Activated T-cell treated with anti-CD3 and anti-CD28 coated beads, Interleukin-2, amount 50 U/mL, for 72 hours (primary cell): ENCODE measurements at places on chromosomes 2 and 18. TPM values are rescaled to one million over a fixed set of nuclear protein-coding genes. Genes with fewer than 3 reads are reported as not detected.

- DNase-seq, result no peak
Measured at GRCh38 chr2:67783026-67783425, 279.8 kb downstream of the C1D start.

DNA sequence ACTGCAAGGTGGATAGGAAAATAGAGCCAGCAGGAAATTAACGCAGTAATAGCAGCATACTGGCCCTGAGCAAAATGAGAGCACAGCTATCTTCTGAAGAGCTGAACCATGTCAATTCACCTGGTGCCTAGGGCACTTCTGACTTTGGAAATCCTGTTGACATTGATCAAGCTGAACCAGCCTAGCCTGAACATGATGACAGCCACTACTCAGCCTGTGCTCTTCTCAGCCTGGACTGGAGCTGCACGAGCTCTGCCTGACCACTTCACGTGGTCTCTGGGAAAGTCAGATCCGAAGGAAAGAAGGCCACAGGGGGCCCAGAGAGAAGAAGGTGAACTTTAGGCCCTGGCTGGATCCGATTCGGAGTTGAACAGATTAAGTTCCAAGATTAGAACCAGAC is 421.9 kb downstream of the LPIN1 start:
- no peak for DNase-seq

GRCh38 chr2:154161286-154161685 is 289.6 kb downstream of the GALNT13 start:
- DNase-seq, result no peak

DNA sequence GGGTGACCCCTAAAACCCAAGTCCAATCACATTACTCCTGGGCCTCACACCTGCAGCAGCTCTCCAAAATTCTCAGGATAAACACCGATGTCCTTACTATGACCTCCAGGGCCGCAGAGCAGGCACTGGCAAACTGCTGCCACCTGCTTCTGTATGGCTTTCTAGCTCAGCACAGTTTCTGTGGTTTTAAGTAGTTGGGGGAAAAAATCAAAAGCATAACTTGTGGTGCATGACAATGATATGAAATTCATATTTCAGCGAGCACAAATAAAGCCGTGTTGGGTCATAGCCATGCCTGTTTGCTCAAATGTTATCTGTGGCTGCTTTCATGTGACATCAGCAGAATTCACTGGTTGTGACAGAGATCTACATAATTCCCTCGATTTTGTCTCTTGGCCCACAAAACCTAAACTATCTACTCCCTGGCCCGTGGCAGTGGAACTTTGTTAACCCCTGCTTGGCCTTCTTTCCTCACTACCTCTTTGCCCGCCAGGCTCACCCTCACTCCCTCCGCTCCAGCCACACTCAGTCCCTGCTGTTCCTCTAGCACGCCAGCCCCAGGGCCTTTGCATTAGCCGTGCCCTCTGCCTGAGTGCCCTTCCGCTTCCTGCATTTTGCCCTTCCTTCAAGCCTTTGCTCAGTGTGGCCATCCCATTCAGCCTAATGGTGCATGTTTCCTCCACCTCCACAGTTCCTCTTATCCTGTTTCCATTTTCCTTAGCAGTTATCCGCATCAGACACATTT is 108.3 kb downstream of the AGAP1 start:
- no peak for DNase-seq

DNA sequence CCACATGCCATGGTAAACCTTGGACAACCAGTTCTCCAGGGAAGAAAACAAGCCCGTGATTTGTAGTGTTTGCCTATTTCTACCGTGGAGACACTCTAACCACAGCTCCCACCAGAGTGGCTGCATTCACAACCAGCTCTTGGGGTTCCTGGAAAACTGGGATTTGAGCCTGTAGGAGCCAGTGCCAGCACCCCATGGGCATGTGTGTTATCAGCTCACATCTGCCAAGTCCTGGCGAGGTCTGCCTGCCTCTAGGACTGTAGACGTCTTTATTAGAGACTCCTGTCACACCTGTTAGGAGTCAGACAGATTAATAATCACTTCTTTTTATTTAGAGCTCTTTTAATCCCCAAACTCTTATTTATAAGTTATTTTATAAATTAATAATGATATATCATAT is 41.0 kb downstream of the INPP5D start:
- DNase-seq, result no peak

- no peak for DNase-seq
Measured at GRCh38 chr2:33614190-33614589, 15.1 kb upstream of the FAM98A start.

DNA sequence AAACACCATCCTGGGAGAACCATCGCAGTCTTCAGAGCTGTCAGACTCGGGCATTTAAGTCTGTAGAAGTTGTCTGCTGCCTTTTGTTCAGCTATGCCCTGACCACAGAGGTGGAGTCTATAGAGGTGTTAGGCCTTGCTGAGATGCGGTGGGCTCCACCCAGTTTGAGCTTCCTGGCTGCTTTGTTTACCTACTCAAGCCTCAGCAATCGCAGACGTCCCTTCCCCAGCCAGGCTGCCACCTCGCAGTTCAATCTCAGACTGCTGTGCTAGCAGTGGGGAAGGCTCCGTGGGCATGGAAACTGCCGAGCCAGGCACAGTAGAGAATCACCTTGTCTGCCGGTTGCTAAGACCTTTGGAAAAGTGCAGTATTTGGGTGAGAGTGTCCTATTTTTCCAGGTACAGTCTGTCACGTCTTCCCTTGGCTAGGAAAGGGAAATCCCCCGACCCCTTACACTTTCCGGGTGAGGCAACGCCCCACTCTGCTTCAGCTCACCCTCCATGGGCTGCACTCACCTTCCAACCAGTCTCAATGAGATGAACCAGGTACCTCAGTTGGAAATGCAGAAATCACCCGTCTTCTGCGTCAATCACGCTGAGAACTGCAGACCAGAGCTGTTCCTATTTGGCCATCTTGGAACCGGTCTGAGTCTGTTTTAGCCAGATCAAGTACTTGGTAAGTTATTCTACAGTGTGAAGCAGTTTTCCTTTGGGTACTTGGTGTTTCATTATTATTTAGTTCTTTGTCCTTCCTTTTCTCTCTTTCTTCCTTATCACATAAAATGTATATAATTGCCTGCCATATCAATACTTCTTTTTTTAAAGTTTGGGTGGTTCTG is 71.5 kb downstream of the CDC42EP3 start:
- peak; percentile 7 for DNase-seq

DNA sequence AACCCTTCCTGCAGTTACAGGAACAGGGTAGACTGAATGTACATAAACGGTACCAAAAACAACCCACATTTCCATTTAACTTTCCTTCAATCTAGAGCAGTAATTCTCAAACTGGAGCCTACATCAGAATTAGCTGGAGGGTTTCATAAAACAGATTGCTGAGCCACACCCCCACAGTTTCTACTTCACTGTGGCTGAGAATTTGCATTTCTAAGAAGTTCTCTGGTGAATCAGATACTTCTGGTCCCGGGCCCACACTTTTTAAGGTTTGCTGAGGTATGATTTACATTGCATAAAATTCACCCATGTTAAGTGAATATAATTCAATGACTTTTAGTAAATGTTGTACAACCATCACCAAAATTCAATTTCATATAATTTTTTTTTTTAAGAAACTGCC is 113.7 kb downstream of the SRBD1 start:
- DNase-seq, result peak; percentile 61

- no peak for DNase-seq
Measured at GRCh38 chr2:195579776-195580555, 77.1 kb upstream of the SLC39A10 start.

Gene POTEI
- not detected for total RNA-seq

Gene TEKT4
- total RNA-seq, result not detected

Gene CYTIP
- total RNA-seq, result 460 TPM
